Activated CD4-positive, alpha-beta T cell treated with anti-CD3 and anti-CD28 coated beads, Interleukin-2, amount 10 ng/mL, durations not matched to agents 7 days and 5 days (primary cell): ENCODE measurements at places on chromosomes 6 and 20. TPM values are rescaled to one million over a fixed set of nuclear protein-coding genes. Genes with fewer than 3 reads are reported as not detected.

The SEMG2 gene
- not detected for total RNA-seq

The LST1 gene
- total RNA-seq = 36.8 TPM

The IRAK1BP1 gene
- total RNA-seq = 2.8 TPM

The DOK5 gene
- total RNA-seq = not detected

The SLC35F1 gene
- total RNA-seq = not detected

The UCKL1 gene
- 37.8 TPM for total RNA-seq

The ELOVL4 gene
- 0.79 TPM for total RNA-seq

The TGM3 gene
- total RNA-seq = not detected

The FAM83D gene
- 22.6 TPM for total RNA-seq

The ABHD16B gene
- not detected for total RNA-seq

The NHSL1 gene
- 0.54 TPM for total RNA-seq

The DEFB132 gene
- total RNA-seq = not detected

The TRIM15 gene
- total RNA-seq = not detected

The CCN5 gene
- not detected for total RNA-seq
